ENCODE measurements at places on chromosomes 2 and 18.

DNA sequence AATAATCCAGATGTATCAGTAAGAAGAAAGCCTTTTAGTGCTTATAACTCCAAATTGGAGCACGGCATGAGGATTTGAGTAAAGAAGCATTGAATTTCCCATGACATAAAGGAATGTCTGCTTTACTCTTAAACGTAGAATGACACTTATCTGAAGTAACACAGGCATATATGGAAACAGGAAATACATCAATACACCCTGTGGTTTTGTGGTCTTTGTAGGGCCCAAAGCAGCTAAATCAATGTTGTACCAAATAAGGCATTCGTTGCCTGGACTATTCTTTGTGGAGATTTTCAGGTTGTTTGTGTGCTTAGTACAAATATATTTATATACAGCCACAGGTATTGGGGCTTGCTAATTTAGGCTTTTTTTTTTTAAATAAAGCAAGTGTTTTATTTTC, 660.5 kb downstream of the LRRTM4 start:
- DNase-seq: no peak

DNA sequence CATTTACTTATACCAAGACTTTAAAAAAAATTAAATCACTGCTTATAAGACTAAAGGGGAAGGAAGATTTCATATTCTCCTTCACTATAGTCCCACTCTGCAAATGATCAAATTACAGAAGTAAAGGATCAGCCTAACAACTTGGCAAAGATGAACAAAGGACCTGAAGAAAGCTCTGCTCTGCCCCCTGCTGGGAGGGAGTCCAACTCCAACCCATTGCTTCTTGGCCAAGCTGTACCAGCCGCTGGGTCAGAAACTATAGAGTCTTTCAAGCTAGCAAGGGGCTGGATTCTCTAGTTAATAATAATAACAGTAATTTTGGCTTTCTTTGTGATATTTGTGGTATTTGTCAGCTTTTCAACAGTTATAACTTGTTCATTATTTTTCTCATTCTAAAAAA, 927.0 kb upstream of the CRIM1 start:
- DNase-seq: no peak

DNA sequence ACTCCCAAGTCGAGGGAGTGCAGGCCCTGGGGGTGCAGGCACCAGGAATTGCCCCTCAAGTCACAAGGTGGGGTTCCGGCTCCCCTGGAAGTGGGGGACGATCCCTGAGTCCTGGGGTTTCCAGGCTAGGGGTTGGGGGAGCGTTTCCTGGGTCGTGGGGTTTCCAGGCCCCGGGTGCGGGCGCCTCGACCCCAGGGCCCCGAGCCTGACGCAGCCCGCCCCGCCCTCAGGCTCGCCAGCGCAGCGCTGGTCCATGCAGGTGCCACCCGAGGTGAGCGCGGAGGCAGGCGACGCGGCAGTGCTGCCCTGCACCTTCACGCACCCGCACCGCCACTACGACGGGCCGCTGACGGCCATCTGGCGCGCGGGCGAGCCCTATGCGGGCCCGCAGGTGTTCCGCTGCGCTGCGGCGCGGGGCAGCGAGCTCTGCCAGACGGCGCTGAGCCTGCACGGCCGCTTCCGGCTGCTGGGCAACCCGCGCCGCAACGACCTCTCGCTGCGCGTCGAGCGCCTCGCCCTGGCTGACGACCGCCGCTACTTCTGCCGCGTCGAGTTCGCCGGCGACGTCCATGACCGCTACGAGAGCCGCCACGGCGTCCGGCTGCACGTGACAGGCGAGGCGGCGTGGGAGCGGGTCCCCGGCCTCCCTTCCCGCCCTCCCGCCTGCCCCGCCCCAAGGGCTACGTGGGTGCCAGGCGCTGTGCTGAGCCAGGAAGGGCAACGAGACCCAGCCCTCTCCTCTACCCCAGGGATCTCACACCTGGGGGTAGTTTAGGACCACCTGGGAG, 12.0 kb downstream of the SIGLEC15 start:
- DNase-seq: no peak

DNA sequence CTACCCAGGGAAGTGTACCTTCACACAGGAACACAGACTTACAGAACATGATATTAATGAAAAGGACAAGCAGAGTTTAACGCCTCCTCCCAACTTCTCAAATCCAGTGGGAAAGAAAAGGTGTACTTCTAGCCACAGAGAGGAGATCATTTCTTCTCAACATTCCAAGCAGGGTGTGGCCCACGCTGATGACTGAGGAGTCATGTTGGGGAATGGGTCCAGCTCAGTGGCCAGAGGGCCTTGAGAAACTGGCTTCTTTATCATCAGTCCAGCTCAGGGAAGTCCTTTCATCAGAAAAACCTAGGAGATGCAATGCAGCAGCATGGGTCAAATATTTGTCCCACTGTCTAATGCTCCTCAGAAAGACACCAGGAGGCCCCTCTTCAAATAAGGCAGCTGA, 63.0 kb downstream of the RBM43 start:
- no peak for DNase-seq

DNA sequence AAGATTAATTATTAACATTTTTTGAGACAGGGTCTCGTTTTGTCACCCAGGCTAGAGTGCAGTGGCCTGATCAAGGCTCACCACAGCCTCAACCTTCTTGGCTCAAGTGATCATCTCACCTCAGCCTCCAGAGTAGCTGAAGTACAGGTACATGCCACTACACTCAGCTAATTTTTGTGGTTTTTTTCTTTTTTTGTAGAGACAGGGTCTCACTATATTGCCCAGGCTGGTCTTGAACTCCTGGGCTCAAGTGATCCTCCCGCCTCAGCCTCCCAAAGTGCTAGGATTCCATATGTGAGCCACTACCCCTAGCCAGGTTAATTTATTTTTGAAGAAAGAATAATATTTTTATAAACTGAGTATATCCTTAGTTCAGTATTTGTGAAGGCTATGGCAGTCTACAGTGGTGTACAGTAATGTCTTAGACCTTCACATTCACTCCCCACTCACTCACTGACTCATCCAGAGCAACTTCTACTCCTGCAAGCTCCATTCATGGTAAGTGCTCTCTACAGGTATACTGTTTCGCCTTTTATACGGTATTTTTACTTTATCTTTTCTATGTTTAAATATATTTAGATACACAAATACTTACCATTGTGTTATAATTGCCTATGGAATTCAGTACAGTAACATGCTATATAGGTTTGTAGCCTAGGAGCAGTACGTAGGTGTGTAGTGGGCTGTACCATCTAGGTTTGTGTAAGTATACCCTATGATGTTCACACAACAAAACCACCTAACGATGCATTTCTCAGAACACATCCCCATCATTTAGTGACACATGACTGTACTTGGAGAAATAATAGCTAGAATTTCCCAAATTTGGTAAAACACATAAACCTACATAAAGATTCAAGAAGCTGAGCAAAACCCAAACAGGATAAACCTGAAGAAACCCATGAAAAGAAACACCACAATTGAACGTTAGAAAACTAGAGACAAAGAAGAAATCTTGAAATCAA, 38.6 kb downstream of the MGAT4A start:
- DNase-seq: no peak

GRCh38 chr2:24833821-24834732, 40.9 kb downstream of the CENPO start:
- no peak for DNase-seq

Data from liver (tissue), 10 donors.